ENCODE measurements at places on chromosomes 5 and 9.

DNA sequence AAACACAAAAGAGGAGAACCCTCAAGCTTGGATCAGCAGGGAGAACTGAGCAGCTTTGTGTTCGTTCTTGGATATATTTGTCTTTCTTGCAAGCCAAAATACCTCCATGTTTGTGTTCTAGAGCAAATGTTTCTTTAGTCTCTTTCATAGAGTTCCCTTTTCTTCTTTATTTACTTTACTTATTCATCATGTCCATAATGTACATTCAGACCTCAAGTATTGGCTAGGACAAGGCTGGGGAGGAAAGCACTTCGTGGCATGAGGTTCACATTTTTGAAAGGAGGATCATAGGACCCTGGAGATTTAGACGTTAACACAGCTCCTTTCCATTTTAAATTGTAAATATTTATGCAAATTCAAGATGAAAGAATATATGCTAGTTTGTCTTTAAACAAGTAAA lies 590.2 kb upstream of the MEF2C start:
- DNase-seq, result no peak

GRCh38 chr9:133294257-133294656 lies 19.3 kb upstream of the ABO start:
- no peak for DNase-seq

DNA sequence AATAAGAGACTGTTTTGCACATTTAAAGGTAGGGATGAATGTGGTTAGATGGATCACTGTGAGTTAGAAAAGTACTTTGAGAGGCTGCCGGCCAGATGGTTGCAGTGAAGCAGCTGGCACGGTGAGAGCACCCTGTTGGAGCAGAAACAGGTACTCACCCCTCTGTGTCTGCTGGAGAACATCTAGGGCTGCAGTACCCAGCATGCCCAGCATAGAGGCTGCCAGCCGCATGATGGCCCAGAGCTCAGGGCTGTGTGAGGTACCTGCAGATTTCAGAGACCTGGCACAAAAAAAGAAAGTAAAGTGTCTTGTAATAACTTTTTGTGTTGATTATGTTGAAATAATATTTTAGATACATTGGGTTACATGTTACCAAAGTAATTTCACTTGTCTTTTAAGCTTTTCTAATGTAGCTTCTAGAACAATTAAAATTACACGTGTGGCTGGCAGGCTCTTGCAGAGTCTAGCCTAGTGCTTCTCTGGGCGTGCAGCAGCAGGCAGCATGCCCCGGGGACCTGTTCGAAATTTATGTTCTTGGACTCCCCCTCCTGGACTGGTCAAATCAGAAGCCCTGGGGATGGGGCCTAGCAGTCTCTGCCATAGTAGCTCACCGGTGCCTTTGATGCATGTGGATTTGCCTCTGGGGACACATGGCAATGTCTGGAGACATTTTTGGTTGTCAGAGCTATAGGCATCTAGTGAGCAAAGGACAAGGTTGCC lies 11.1 kb downstream of the WDR5 start:
- no peak for DNase-seq

GRCh38 chr9:106980551-106981101 lies 117.7 kb downstream of the ZNF462 start:
- DNase-seq, result no peak

GRCh38 chr5:17090839-17091238 lies 126.6 kb upstream of the BASP1 start:
- no peak for DNase-seq
